Smooth muscle cell of the brain vasculature (primary cell): ENCODE measurements at places on chromosomes 4 and X.

DNA sequence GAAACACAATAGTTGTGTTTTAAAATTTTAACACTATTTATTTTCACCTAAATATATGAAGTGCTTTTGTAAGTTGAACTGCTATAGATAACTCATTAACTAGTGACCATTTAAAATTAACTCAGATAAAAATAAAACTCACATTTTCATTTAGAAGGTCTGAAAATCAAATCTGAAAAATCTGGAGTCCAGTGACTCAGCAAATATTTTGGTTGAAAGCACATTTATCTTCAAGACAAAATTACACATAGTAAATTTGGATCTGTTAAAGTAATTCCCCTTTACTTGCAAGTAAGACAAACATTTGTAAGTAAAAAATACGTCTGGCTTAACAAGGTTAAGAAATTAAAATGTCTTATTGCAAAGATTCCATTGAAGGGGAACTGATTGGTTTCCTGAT is 589.1 kb downstream of the TRIML1 start:
- DNase-seq = no peak

DNA sequence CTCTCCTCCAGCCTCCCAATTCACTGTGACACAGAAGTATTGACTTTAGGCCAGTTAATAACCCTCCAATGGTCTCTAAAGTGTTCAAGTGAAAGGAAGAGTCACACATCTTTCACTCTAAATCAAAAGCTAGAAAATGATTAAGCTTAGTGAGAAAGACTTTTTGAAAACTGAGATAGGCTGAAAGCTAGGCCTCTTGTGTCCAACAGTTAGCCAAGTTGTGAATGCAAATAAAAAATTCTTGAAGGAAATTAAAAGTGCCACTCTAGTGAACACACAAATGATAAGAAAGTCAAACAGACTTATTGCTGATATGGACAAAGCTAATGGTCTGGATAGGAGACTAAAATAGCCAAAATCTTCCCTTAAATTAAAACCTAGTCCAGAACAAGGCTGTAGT is 687.2 kb downstream of the TRIML1 start:
- no peak for DNase-seq

GRCh38 chrX:97402903-97403302 is 519.2 kb downstream of the RPA4 start:
- no peak for DNase-seq

DNA sequence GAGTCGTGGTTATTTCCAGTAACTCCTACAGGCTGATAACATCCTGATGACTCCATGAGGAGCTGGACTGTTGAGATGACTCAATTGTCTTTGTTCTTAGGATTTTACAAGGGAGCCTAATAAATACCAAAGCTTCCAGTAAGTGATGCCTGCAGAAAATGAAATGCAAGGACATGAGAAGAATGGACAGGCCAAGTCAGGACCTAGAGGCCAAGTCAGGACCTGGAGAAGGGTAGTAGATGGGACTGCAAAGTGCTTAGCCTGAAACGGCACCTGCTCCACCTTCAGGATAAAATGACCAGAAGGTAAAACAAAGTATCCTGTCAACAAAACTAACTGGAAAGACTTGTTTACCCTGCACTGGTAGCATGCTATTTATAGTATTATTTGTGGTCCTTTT is 6.4 kb upstream of the SLC10A6 start:
- DNase-seq = no peak

DNA sequence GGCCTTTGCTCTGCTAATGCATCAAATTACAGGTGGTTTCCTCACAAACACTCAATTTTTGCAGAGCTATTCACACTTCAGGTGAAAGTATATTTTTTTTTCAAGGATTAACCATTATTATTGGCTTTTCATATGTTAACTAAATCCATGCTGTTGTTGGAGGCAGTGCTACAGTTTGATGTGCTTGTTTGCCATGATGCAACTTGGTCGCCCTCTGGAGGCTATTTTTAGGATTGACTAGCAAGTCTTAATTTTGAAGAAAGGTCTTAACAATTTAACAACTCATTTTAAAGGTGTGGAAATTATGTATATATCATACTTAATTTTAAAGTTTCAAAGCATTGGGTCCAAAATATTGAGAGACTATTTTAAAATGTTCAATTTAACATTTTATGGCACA is 168.8 kb upstream of the FAM47A start:
- no peak for DNase-seq

DNA sequence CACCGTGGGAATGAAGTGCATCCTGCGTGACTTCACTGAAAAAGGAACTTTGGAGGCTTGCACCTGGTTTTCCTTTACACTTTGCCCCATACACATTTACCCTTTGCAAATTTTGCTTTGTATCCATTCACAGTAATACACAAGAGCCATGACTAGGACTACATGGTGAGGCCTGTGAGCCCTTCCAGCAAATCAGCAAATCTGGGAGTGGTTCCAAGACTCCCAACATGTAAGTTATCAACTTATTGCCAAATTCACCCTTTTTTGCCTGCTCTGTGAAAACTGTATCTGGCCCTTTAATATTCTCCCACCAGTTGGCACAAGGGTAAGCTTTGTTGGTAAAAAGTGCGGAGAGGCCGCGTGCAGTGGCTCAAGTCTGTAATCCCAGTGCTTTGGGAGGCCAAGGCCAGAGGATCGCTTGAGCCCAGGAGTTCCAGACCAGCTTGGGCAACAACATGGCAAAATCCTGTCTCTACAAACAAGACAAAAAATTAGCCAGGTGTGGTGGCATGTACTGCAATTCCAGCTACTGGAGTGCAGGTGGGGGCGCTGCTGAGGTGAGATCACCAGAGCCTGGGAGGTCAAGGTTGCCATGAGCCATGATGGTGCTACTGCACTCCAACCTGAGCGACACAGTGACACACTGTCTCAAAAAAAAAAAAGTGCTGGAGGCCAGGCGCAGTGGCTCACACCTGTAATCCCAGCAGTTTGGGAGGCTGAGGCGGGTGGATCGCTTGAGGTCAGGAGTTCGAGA is 5.0 kb downstream of the PRMT9 start:
- DNase-seq = no peak

DNA sequence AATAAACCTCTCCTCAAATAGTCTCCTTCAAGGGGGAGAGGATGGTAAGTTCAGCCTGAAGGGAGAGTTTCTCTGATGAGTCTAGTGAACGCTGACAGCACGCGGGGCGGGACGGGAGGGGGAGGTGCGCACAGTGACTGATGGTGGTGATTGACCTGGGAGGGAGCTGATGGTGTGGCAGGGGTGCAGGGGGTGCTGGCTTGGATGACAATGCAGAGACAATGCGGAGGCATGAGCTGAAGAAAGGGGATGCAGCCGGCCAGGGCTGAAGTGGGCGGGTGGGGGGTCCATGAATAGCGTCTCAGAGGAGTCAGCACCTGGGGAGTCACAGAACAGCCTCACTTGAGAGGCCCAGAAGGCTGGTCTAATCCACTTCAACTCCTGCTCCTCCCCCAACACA is 142.5 kb upstream of the PJA1 start:
- DNase-seq = no peak

DNA sequence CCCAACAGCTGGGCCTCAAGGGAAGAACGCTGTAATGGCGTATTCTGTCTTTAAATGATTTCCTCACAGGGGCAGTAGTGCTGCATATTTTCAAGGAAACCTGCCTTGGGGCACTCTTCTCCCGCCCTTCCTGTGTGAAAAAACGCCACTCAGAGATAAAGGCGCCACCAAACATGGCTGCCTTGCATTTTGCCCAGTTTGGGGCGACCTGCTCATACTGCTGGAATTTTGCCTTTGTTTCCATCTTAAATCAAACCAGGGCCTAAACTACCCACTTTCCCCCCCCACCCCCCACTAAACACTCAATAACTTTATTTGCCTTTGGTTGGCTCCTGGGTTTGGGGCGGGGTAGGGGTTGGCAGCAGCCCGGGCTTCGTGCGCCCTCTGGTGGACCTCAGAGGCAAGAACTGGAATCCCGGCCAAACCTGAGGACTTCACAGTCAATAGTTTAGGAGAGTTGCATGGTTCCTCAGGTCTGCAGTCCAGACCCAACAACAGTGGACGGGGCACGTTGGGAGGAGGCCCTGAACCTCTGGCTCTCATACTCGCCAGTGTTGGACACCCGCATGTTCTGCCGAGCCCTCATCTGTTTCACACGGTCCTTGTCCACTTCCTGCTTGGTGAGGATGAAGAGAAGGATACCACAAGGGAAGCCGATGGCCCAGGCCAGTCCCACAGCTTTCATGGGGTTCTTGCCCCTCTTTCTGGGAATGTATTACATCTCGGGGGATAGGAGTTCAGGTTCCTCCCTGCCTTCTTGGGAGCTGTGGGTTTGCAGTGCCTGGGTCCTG is 220.1 kb upstream of the STK26 start:
- no peak for DNase-seq

GRCh38 chr4:165325732-165326512 is 1.5 kb upstream of the MSMO1 start:
- DNase-seq = no peak

DNA sequence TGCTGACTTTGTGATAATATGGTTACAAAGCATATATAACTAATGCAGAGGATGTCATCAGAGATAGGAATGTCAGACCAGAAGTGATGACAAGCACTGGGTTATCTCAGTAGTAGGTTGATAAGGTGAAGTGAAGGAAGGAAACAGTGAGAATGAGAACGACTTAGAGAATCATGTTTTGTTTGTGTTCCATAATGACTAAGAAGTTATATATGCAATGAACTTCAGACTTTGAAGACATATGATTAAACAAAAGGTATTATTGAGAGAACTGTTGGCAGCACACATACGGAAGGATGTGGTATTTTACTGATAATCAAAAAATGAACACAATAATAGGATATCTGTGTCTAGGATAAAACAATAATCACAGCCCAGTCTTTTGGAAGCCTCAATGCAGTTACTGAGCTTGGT is 18.3 kb upstream of the HHIP start:
- no peak for DNase-seq

DNA sequence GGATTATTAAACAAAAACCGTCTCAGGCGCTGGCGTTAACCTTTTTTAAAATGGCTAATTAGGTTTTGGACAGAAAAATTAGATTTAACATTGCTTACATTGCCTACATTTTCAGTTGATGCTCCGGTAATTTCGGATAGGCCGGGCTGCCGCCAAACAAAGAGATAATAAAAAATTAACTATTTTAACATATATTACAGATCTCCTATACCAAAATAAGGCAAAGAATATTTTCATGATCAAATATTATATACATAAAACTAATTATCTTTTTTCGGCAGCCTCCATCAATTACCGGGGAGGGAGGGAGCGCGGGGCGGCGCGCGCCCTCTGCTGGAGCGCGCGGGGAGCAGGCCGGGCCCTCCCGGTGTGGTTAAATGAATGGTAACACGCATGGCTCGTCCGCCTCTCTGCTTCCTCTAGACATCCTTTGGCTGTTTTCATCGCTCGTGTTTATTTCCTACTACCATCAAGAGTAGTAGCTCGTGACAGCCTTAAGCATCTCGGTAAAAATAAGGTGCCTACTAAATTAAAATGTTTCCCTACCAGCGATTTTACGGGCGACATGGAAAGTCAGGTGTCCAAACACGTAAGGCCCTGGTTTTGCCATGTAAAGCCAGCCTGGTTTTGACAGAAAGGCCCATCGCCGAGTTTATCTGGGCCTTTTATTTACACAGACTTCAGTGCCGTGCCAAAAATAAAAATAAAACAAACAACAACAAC is 52.4 kb upstream of the TMEM33 start:
- DNase-seq = no peak

DNA sequence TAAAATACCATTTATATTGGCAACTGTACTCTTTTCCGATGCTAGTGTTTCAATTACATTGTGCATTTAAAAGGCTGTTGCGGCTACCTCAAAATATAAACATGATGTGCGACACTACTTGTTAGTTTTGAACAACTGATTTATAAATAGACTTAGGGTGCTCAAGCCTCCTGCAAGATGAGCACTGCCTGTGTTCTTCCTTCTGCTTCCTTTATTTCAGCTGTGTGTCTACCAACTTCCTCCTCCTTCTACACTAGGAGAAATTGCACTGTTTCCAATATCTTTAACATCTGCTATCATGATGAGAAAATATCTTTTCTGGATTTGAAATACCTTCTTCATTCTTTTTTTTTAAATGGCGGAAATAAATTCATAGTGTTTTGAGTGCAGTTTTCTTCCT is 24.0 kb downstream of the TET2 start:
- no peak for DNase-seq

DNA sequence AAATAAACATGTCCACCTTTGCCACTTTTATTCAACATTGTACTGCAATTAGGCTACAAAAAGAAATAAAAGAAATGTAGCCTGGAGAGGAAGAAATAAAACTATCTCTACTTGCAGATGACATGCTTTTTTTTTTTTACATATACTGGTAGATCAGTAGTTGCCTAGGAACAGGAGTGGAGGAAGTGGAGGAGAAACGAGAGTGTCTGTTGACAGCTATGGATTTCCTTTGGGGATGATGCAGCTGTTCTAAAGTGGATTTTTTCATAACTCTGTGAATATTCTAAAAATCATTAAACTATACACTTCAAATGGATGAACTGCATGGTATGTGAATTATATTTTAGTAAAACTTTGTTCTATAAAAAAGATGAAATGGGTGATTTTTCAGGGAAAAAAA is 116.4 kb downstream of the ANAPC4 start:
- DNase-seq = no peak

- DNase-seq = peak; percentile 31
Observed at GRCh38 chr4:128974136-128974581, 119.2 kb downstream of the SCLT1 start.

DNA sequence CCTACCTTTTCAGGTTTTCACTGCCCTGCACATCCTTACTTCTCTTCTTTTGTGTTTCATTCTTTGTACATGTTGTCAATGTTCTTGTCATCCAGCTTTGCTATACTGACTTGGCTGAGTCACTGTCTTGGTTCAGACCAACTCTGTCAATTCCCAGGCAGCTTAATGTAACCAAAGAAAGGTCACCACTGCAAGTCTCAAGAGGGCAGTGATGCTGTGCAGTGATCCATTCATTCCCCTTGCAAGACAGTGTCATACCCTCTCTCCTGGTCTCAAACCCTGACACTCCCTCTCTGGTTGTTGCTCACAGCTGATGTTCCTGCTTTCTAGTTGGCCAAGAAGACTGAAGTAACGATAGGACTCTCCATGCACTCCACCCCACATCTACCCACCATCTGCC is 17.5 kb downstream of the RAB39B start:
- DNase-seq = no peak

GRCh38 chr4:66693694-66694093 is 851.6 kb downstream of the CENPC start:
- no peak for DNase-seq

GRCh38 chr4:27624749-27625148 is 764.1 kb downstream of the STIM2 start:
- DNase-seq = no peak

DNA sequence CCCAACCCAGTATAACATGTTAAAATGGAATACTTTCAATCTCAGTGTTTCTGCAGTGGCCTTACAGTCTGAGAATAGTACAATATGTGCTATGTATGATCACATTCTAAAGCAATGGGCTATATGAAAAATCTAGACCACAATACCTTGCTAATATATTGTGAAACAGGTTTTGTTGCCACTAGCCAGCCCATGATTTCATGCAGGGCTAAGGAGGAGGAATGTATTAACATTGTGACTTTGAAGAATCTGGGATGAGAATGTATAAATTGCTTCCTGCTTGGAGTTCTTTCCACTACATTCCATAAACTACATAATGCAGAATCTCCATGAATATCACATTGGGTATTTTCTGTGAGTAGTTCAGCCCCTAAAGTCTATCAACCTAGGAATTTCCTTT is 935.4 kb upstream of the GRIA3 start:
- DNase-seq = no peak
